ENCODE measurements at places on chromosomes 12 and 14.
A peak's percentile ranks its signal among the peaks of the same experiment; 100 is the strongest.

GRCh38 chr14:70020352-70021170, 141.3 kb downstream of the SMOC1 start:
- no peak for DNase-seq

DNA sequence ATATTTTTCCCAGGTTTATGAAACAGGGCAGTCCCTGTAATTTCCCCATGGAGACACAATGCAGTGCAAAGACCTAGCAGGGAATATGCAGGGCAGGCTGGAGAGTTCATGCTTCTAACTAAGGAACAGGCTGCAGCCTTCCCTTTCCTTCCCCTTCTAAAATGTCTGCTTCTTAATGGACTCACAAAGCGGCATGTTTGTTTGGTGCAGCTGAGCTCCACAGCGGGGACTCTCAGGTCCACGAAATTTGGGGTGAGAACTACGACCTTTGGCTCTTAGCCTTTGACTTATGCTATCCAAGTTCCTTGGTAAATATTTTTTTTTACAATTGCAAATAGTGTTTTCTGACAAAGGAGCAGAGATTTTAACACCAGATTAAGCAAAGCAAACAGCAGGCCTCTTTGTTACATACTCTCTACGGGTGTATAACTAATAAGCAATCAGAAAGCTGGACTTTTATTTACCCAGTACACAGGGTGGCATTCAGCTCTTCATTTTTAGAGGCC, 323.6 kb downstream of the ZFP36L1 start:
- DNase-seq: no peak

- no peak for DNase-seq
Measured at GRCh38 chr12:103960616-103961227, 5.0 kb upstream of the TDG start.

- no peak for DNase-seq
Measured at GRCh38 chr12:96486751-96487613, 2.4 kb upstream of the CFAP54 start.

DNA sequence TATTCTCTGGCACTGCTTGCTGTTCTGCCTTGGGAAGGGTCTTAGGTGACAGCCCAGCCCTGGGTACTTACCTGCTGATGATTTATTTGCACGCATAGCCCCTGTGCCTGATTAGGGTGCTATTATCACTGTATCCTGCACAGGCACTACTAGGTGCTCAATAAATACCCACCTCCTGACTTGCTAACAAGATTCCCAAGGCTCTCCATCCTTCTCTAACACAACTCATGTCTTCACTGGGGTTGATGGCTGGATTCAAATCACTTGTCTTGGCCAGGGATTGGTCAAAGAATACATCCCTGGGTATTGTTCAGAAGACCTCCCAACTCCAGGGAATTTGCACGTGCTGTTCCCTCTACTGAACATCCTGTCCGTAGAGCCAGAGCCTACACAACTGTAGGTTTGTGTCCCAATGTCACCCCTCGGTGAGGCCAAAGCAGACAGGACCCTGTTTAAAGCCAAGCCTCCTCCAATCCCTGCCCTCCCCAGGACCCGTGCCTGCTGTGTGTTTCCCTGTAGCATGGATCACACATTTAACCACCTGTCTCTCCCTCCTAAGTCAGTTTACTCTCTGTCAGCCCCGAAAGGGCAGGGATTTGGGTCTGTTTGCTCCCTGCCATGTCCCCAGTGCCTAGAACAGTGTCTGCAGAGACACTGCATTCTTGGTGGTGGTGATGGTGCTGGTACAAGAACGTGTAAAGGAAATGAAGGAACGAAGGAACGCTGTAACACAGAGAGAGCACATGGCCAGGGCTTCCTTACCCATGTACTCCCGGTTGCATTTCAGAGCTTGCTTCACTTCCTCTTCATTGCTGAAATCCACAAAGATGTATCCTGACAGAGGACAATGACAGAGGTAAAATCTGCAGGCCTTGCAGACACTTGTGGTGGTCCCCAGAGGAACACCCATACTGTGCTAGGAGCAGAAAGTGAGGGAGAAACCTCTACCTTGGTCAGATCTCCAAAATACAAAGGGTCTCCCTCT, 16.5 kb downstream of the RBM19 start:
- DNase-seq: no peak

DNA sequence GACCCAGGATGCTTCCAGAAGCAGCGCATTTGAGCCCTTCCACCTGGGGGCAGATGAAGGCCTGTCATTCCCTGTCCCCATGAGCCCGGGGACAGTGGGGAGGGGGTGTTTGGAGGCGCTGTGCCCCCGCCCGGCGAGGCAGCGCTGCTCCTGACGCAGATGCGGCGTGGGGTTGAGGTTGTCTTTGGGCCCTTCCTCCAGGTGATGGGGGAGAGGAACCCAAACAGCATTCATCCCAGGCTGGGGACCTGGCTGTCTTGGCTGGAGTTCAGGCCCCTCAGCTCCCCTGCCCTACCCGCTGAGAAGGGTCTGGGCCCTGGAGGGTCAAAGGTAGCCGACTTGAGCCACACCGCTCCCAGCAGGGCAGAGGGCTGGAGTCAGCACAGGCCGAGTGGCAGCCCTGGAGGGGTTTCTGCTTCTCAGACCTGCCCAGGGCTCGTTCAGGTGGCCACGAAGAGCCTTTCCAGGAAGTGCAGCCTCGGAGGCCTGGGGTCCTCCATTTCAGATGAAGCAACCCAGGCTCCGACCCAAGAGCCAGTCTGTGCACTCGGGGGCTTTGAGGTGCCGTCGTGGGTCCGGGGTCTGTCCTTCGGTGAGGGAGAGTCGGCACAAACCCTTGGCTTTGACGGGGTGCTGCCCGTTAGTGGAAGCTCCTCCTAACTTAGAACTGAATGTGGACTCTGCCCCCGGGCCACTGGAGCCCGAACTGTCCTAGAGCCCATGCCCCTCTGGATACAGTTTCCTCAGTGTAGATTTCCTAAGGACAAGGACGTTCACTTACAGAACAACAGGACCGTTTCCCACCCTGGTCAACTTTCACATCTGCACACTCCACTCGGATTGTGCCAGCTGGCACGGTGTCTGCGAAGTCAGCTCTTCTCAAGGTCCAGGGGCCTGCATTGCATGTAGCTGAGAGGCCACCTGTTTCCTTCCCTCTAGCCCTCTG, 16.1 kb downstream of the ACADS start:
- DNase-seq: no peak

- no peak for DNase-seq
Measured at GRCh38 chr14:104284107-104284592, 145.8 kb downstream of the KIF26A start.

DNA sequence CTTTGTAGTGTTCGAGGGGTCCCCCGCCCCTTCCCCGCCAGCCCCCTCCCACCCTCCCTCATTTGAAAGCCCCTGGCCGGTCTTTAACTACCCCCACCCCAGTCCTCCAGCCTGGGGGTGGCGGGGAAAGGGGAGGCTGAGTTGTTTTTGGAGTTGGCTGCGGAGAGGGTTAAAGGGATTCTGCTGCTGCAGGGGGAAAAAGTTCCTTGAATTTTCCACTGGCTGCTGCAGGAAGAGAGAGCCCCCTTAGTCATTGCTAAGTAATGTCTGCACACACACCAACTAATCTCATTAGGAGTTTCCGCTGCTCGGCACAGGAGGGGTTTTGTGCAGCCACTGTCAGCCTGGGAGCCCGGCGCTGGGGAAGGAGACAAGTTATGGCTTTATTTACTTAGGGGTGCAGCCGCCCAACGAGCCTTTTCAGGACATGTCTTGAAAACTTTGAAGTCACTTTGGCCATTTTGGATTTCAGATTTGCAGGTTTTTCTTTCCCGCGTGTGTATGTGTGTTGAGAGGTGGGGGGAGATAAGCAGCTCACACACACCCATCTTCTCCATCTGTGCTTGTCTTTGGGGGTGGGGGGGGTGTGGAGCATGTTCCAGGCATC, 1.8 kb downstream of the ELK3 start:
- DNase-seq: no peak

- DNase-seq: no peak
Measured at GRCh38 chr12:59056966-59057365, 136.7 kb upstream of the LRIG3 start.

GRCh38 chr12:75437564-75437963, 43.0 kb upstream of the GLIPR1 start:
- DNase-seq: peak; percentile 37

DNA sequence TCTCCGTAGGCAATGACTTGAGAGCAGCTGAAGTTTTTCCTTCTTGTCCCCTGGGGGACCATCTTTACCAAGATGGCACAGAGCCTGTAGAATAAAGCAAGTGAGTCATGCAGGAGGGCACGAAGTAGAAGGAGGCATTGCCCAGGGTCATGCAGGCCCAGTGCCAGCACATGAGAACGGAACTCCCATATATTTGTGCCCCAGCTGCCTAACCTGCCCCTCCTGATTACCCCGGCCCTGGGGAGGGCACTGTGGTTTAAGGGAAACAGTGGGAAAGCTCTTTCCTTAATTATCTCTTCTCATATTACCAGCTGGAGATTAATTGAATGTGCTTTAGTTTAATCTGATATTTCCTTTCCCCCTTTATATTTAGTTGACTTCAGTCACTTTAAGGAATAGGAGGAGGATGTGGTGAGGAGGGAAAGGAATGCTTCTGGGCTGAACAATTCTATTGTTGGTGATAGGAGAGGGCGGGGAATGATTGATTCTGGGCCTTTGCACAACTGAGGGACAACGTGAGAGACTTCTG, 51.9 kb downstream of the RASSF8 start:
- DNase-seq: no peak

DNA sequence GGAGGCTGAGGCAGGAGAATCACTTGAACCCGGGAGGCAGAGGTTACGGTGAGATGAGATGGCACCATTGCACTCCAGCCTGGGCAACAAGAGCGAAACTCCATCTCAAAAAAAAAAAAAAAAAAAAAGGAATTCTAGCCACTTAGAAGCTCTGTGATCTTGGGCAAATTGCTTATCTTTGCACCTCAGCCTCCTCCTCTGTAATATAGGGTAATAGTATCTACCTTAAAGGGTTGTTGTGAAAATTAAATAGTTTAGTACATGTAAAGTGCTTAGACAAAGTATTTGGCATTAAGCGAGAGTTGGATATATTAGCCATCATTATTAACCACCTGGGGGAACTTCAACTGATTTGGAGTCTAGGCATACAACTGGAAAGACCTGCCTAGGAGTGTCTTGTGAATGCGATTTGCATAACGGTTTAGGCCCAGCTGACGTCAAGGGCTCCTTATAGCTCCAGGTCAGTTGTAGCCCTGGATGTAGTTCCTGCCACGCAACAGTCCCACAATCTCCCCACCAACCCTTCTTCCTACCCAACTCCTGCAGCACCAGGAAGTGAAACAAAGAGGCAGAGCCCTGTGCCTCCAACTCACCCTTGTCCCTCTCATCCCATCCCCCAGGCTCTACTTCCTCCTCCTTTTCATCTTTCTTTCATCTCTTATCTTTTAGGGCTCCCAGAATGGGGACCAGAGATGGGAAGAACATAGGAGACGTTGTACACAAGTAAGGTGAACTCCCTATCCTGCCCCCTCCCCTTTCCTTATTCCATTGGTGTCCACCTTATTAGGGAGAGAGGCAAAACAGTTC, 2.1 kb upstream of the IL23A start:
- no peak for DNase-seq

GRCh38 chr12:96212456-96213375, 18.5 kb downstream of the ELK3 start:
- no peak for DNase-seq

- DNase-seq: no peak
Measured at GRCh38 chr12:89497005-89497404, 27.6 kb downstream of the GALNT4 start.

GRCh38 chr14:71555654-71556559, 376.3 kb upstream of the RGS6 start:
- DNase-seq: peak; percentile 74

DNA sequence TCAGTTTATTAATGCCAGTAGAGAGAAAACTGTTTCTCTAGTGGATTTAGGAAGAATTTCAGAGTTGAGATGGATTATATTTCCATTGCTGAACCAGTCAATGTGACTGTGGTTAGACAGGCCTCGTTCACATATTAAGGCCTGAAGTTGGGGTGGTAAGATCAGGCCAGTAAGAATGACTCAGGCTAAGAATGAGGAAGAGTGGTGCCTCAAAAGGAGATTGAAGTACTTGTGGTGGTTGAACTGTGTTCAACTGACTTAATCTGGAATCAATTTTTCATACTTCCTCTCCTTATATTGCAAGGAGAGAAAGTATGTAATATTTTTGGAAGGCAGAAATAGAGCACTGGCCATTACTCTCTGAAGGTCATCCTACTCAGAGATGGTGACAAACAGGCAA, 37.8 kb upstream of the ATF7IP start:
- DNase-seq: no peak

- no peak for DNase-seq
Measured at GRCh38 chr12:41409628-41410027, 221.5 kb downstream of the PDZRN4 start.

- DNase-seq: no peak
Measured at GRCh38 chr14:69580009-69580577, 5.4 kb upstream of the CCDC177 start.

DNA sequence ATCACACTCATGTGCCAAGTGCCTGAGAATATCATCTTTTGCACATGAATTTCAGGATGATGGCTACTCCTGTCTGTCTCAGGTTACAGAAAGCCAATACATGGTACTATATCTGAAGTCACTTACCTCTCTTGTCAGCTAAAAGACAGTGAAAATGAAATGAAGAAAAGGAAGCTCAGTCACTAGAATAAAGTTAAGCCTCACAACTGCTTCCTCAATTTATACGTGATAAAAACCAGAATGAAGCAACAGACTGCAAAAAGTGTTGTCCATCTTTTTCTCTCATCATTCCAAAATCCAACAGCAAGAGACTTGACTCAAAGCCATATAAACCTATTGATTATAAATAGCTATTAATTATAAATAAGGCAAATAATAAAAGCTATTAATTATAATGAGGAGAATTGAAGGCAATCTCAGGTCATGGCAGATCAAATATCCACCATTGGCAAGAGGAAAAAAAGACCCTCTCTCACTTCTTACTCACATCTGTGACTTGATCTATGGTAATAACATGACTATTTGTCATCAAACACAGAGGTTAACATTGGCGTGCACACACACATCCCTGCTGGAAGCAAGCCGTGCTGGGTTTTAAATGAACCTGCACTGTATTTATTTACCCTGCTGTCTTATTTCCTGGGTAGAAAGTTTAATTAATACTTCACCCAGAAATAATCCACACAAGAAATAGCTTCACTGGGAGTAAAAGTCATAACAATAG, 10.0 kb downstream of the NIN start:
- no peak for DNase-seq

- DNase-seq: no peak
Measured at GRCh38 chr12:25583545-25583944, 30.5 kb upstream of the LMNTD1 start.

- peak; percentile 60 for DNase-seq
Measured at GRCh38 chr12:121980191-121980891, 41.3 kb upstream of the BCL7A start.
